ENCODE measurements at places on chromosomes 16 and 17.

GRCh38 chr16:75340741-75341491 is 89.5 kb upstream of the BCAR1 start:
- DNase-seq, result no peak

GRCh38 chr17:30379903-30380381 is 1.2 kb downstream of the CPD start:
- no peak for DNase-seq

GRCh38 chr16:169014-169413 is 3.2 kb downstream of the HBM start:
- no peak for DNase-seq

- no peak for DNase-seq
These were observed 6.2 kb downstream of the CNP start for GRCh38 chr17:41972571-41973407.
